ENCODE measurements at places on chromosomes 5 and 9. TPM values are rescaled to one million over a fixed set of nuclear protein-coding genes. Genes with fewer than 3 reads are reported as not detected.

DNA sequence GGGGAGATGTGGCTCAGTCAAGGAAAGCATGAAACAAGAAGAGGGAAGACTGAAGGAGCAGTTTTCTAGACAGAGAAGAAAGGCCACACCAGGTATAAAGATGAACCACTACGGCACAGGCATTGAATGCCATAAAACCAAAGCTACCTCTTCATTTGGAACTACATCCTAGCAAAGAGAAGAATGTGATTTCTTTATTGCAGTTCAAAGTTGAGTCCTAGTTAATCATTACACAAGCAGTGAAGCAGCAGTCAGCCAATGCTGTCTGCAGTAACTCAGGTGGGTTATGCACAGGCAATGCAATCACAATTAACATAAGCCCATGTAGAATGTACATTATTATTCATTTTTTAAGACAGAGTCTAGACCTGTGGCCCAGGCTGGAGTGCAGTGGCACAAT, 21.7 kb upstream of the PCAT7 start:
- DNase-seq = no peak

Gene CARD6
- polyA plus RNA-seq = 3.8 TPM

Gene NDUFS6
- polyA plus RNA-seq = 36.7 TPM

- DNase-seq = no peak
Observed at GRCh38 chr9:135879619-135880018, 27.7 kb downstream of the CAMSAP1 start.

DNA sequence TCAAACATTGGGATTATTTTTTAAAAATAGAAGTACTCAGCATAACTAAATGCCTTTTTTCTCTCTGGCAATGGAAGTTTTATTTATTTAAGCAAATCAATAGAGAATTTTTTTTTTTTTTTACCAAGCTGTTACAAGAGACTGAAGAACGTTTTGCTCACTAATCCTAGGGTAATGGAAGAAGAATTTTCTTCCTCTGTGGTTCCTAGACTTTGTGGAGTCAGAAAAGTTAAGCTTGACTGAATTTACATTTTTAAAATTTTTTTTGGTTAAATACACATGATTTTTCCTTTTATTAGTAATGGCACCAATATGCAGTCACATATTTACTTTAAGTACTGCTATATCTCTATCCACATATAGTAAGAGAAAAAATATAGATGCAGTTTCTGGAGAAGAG, 189.8 kb downstream of the PCSK1 start:
- DNase-seq = no peak

DNA sequence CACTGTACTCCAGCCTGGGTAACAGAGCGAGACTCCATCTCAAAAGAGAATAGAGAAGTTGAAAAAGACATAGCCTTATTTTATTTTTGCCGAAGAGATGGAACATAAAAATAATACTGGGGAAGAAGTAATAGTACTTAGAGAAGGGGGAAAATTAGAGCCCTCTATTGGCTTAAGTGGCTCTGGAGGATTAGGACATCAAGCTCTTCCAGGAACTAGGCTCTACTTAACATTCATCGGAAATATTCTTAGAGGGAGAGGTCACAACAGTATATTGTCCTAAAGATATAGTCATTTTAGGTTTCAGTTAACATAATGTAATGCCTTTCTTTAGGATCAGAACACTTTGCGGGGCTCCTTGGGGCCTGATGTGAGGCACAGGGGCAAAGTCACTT, 86.0 kb upstream of the PLPP1 start:
- DNase-seq = no peak

DNA sequence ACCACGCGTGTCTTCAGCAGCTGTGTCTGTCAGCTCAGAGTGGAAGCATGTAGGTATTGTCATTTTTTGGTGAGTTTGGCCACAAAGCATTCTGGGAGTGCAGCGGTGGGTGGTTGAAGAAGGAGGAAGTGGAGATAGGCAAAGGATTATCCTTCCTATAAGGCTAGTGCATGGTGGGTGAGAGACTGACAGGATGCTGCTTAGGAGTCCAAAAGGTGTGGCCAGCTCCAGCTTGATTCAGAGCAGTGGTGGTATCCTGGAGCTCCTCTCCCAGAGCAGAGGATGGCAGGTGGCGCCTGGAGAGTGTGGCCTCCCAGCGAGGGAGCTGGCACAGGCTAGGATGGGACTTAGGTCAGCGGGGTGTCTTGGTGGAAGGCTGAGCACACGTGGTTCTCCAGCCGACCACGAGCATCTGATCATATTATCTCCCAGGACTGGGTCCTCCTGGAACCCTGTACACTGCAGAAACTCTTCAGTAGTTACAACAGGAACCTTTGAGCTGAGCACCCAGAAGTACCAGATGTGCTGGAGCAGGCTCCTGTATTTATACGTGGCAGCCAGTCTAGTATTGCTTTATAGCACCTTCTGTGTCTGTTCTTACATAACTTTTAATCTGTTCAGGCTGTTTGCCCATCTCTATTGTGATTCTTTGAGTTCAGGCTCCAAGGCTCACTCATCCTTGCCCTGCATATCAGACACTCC, 29.6 kb downstream of the MAML1 start:
- DNase-seq = no peak

Gene SAXO1
- 0.02 TPM for polyA plus RNA-seq

GRCh38 chr9:79798450-79798849, 226.7 kb downstream of the TLE4 start:
- no peak for DNase-seq

DNA sequence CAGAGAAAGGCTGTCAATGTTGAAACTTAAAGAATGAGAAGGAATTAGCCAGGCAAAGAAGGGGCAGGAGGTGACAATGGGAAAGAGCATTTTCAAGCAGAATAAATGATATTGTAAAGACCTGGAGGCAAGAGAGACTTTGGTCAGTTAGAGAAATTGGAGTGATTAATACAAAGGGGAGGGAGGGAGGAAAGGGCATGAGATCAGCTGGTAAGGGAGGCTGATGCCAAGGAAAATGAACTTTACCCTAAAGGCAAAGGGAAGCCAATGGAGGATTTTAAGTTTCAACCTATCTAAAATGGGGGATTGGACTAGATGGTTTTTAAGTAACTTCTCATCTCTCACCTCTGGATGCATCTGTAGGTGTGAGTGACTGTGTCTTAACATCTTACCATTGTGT, 23.3 kb downstream of the C5 start:
- no peak for DNase-seq

Measured in spleen (tissue), 13 donors.